ENCODE measurements at places on chromosomes 4 and X.

- no peak for DNase-seq
These were observed 476.1 kb downstream of the IL15 start for GRCh38 chr4:142112451-142112850.

- DNase-seq: no peak
These were observed 60.8 kb upstream of the FMR1 start for GRCh38 chrX:147850875-147851274.

DNA sequence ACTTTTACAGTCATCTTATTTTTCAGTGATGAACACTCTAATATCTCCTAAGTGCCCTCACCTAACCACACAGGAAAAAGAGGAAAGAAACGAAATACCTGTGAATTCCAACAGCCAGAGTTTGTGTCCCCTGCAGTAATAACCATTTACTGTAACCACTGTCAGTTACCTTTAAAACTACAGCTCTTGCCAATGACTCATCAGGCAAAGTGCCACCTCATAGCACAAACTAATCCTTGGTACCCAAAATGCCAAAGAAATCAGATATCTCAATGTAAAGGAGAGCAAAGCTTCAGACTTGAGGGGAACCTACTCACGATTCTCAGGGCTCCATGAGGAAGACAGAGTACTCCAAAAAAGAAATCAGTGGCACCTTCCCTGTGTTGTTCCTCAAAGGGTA is 146.5 kb downstream of the NDST3 start:
- DNase-seq: no peak

GRCh38 chr4:176435901-176436292 is 116.1 kb downstream of the SPCS3 start:
- DNase-seq: no peak

GRCh38 chr4:121938282-121939092 is 13.4 kb downstream of the TRPC3 start:
- DNase-seq: no peak

- DNase-seq: no peak
These were observed 51.9 kb upstream of the USP9X start for GRCh38 chrX:41033299-41033698.

GRCh38 chrX:141375011-141375760 is 132.9 kb upstream of the SPANXC start:
- DNase-seq: no peak

Measured in activated naive CD8-positive, alpha-beta T cell treated with anti-CD3 and anti-CD28 coated beads for 36 hours (primary cell).